Cerebellar cortex (tissue), 1 donor: ENCODE measurements at places on chromosomes 11 and 22.
A peak's percentile ranks its signal among the peaks of the same experiment; 100 is the strongest.

DNA sequence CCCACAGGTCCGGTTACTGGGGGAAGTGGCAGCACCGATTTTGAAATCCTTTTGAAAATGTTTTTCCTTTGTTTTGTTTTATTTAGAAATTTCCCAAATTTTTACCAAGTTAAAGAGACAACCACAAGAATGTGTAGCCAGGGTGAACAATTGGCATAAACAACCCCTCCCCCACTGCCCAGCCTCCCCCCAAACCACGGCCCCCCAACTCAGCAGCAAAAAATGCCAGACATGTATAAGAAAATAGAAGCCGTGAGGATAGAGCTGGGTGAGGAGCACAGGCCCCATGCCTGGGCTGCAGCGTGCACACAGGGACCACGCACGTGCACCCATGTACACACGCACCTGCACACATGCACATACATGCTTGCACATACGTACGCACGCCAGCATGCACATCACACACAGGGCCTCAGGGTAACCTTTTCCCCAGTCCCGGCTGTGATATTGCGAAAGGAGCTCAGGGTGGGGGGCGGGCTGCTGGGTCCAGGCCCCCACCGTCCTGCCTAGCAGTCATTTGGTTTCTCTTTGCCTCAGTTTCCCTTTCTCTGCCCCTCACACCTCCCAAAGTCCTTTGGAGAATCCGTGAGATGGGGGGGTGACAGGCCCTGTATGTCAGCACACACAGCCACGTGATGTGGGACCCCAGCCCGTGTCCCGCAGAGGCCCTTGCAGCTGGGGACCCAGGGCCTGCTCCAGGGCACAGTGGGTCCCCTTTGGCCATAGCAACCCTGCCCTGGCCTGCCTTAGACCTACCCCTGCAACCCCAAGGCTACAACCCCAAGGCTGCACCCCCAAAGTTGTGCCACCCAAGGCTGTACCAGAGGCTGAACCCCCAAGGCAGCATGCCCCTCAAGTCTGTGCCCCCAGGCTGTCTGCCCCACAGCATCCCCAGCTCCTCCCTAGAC lies 42.9 kb downstream of the IGF2 start:
- no peak for DNase-seq

GRCh38 chr22:36371920-36372319 lies 15.8 kb downstream of the MYH9 start:
- DNase-seq = no peak

DNA sequence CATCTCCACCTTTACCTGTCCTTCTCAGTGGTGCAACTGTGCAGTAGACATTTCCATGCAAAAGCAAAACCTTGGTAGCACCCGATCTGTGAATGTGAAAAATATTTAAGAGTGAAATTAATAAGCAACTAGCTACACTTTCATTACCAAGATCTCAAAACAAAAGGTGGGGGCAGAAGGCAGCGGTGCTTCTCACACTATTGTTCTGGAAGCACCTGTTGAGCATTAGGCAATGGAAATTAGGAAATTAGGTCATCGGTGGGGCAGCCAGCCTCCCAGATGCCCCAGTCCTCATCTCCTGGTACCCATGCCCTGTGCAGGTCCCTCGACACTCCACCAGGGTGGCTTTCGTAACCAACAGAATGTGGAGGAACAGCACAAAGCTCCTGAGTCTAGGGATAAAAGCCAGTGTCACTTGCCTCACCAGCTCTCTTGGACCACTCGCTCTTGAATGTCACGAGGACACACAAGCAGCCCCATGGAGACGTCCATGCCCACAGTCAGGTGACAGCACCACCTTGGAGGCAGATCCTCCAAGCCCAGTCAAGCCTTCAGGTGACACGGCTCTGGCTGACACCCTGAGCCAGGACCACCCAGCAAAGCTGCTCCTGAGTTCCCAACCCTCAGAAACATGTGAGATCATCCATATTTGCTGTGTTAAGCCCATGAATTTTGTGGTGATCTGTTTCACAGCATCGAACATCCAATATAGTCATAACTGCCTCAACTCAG lies 3.3 kb downstream of the LTO1 start:
- DNase-seq = no peak

DNA sequence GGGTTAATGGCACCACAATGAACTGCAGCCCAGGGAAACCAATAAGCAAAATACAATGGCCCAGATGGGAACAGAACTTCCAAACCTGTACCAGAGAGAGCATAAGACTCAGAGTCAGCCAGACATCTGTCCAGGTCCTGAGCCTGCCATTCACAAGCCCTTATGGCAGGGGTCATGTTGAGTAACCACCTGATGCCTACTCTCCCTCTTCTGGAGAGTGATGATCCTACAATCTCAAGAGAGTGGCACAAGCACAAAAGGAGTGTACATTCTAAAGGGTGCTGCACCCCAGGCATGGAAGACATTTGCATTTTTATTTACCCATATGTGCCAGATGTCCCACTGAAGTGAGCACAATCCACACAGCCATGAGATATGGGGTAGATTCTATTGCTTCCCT lies 10.6 kb downstream of the TENM4 start:
- no peak for DNase-seq

DNA sequence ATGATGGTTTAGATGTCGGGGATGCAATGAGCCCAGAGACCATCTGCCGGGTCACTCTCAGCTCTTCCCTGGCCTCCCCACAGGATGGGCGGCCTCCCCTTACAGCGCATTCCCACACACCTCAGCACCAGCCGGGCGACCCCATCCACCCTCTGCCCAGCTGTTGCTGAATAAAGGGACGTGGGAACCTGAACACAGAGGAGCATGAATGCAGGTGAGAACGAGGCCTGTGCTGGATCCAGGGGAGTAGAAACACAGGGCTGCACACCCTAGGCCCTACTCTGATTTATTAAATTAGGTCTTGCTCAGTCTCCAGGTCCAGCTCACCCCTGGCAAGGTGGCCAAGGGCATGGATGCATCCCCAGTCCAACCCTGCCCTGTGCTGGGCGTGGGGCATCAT lies 180.5 kb downstream of the CTTN start:
- no peak for DNase-seq

DNA sequence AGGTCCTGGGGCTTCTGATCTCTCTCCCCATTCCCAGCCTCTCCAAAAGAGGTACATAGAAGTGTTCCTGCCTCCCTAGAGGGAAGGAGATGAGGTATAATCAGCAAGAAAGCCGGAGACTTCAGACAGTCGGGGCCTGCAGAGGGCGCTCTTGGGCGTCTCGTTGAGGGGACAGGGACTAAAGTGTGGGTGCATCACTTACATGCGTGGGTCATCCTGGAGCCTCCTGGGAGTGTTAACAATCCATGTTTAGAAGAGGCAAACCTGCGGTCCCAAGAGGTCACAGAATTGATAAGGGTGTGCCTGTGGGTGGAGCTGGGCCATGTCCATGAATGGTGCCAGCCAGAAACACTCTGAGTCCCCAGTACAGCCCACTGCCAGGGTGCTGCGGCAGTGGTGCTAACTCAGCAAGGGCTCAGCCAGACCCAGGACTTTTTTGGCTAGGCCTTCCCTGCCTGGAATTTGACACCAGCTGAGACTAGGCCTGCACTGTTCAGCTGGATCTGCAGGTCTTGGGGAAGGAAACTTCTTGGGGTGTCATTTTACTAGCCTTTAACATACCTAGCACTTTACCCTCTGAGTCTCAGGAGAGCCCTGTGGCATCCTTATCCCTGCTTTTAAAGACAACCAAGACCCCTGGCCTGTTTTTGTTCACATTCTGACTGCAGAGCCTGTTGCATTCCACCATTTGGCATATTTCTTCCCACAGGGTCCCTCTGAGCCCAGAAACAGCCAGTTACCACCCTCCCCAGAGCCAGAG lies 5.5 kb downstream of the YDJC start:
- peak; percentile 65 for DNase-seq

GRCh38 chr22:22955866-22956535 lies 68.4 kb downstream of the IGLL5 start:
- DNase-seq = peak; percentile 80

DNA sequence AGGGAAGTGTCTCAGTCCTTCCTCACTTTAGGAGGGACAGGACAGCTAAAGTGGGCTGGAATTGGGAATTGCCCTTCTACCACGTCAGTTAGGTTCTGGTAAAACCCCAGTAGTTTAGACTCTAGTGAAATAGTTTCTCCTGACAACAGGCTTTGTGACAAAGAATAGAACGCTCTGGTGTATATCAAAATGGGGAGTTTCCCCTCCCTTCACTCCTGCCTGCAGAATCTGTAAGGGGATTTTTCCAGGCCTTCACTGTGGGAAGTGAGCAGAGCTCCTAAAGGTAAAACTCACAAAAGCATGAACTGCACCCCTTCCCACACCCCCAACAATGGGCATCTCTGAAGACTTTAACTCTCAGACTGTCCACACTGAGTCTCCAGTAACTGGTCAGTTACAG lies 460.9 kb upstream of the LRRC4C start:
- no peak for DNase-seq

- peak; percentile 37 for DNase-seq
These were observed 3.8 kb upstream of the PKP3 start for GRCh38 chr11:390175-390574.

GRCh38 chr11:68369756-68370155 lies 57.4 kb downstream of the LRP5 start:
- no peak for DNase-seq

- DNase-seq = peak; percentile 26
These were observed 14.5 kb downstream of the GUCD1 start for GRCh38 chr22:24540470-24540869.

DNA sequence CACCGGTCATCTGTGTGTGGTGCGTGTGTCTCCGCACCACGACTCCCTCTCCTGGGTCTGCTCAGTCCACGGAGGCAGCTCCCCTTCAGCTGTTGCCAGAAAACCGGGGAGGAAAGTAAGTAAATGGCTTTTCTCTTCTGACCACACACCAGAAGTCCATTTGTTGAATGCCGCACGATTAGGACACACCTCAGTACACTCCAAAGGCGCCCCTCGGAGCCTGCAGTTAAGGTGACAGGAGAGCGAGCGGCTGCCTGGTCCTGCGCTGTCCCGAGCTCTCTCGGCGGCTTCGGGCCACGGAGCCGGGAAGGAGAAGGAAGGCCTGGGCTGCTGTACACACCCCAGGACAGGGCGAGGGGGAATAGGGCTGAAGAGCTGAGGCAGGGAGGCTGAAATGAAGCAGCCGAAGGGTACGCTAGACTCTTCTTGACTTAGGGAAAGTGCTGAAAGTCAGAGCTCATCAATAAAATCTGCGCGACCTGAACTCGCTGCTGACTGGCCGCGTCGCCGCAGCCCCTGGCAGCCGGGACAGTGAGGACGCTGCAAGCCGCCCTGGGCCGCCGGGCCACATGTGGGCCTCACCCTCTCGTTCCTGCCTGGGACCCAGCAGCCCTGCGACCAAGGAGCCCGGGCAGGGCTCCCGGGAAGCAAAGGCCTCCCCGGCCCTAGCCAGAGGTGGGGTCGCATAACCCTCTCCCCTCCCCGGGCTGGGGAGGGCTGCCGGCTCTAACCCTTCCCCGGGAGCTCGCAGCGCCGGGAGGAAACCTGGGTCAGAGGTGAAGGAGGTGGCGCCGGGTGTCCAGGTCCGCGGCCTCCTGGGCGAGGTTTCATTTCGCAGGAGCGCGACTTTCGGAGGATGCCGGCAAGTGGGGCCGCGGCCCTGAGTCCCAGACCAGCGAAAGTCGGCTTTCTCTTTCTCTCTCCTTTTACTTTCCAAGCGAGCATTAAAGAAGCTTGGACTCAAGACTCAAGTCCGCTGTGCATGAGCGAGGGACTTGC lies 1.6 kb upstream of the PAX6 start:
- peak; percentile 72 for DNase-seq

- DNase-seq = no peak
These were observed 3.7 kb upstream of the TMEM109 start for GRCh38 chr11:60910281-60910687.

DNA sequence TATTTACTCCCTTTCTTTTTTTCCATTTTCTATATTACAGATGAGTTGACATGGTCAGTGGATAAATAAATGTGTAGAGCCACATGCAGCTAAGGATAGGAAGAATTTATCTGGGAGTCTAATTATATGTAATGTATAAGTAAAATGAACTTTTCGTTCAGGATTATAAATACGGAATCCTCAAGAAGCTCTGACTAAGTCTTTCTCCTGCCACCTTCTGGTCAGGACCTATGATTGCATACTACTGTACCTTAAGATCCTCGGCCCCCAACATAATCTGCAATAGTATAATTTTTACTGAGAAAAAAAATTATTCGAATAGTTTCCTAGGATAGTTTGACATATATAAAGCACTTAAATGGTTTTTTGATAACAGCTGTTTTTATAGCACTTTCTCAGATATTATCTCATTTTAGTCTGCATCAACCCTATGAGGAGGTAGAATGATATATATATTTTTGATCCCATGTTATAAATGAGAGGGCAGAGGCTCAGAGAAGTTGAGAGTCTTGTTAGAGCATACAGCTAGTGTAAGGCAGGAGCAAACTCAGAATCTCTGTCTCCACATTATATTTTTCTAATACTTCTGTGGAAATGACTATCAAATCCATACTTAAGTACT lies 36.1 kb downstream of the CCDC90B start:
- peak; percentile 46 for DNase-seq

GRCh38 chr11:43404836-43405479 lies 46.2 kb downstream of the TTC17 start:
- no peak for DNase-seq

DNA sequence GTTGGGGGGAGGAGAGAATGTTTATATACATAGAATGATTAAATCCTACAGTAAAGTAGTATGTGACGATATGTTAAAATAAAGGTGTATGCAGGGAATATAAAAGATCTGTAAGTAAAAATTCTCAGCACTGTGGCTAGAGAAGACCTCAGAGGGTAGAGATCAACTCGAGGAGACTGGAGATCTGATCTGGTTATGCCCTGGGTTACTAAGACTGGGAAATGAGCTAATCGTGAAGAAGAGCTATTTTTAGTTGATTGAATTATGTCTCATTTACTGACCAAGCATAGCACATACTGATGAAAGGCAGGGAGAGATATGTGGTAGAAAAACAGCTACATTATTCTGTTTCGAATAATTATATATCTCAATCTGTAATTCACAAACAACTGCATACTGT lies 42.8 kb upstream of the ALKBH3 start:
- no peak for DNase-seq

GRCh38 chr11:27414644-27415043 lies 51.6 kb upstream of the CCDC34 start:
- no peak for DNase-seq

GRCh38 chr22:35531676-35532075 lies 9.0 kb upstream of the RASD2 start:
- no peak for DNase-seq

DNA sequence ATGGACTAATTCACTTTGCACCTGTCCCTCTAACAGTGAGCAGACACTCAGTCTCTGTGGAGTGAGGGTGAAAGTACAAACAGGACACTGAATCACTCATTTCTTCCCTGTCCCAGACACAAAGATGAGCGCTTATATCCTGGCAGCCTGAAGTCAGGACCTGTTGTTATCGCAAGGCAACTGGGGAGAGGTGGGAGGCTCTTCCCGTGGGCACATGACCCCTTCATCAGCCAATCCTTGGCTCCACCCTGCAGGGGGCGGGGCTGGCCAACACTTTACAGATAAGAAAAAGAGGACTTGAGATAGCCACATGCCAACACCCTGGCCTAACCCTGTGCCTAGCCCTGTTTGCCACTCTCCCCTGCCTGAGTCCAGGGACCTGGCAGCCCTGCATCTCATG lies 29.5 kb upstream of the TESMIN start:
- no peak for DNase-seq
